ENCODE measurements at places on chromosomes 2 and 18.

- DNase-seq, result peak; percentile 17
Measured at GRCh38 chr18:50877545-50878265, 1.2 kb upstream of the ME2 start.

DNA sequence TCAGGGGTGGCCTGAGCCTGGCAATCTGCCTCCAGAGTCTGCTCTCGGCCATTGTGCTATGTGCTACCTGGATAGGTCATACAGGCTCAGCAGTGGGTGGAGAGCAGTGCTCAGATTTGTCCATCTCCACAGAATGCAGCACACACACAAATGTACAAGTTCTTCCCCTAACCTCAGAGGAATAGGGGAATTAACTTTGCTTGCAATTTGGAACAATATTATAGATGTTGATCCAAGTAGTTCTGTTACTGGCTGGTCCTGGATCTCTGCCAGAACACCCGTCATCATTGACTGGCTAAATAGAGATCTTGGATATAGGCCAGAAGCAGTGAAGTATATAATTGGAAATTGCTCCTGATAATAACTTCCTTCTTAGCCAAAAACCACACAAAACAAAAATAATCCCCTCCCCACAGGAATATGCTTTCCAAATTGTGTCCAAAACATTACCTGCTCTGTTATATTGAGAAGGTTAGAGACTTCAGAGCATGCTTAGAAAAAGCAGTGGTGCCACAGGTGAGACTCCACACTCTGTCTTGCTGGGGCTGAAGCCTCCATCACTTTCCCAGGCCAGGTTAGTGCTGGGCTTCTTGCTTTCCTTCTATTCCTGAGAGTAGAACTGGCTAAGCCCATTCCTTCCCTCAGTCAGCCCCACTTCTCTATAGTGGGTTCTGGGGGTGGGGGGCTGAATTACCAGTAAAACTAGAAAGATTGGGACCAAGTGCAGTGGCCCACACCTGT lies 38.8 kb downstream of the NCAPH start:
- DNase-seq, result no peak

- no peak for DNase-seq
Measured at GRCh38 chr18:11494107-11494506, 115.3 kb upstream of the SLC35G4 start.

DNA sequence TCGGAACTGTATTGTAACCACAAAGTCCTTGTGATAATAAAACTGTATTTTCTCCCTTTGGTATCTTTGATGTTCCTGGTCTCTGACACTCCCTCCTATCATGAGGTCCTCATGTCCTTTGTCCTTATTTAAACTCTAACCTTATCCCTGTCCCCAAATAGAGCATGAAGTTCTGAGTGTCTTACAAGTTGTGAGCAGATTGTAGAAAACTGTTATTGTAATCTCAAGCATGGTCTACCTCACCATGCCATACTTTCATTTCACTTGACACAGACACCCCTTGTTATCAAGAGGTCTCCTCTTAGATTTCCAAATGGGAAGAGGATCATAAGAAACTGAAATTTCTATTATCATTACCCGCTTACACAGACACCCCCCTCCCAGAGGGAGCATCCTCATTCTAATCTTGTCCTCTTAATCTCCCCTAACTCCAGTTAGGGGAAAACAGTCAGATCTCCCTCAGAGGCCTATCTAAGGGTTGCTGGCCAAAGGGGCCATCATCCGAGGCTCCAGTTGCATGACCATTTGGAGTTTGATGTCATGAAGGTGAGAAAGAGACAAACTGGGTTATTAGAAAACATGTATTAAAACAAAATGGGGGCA lies 29.0 kb downstream of the MYO3B start:
- no peak for DNase-seq

DNA sequence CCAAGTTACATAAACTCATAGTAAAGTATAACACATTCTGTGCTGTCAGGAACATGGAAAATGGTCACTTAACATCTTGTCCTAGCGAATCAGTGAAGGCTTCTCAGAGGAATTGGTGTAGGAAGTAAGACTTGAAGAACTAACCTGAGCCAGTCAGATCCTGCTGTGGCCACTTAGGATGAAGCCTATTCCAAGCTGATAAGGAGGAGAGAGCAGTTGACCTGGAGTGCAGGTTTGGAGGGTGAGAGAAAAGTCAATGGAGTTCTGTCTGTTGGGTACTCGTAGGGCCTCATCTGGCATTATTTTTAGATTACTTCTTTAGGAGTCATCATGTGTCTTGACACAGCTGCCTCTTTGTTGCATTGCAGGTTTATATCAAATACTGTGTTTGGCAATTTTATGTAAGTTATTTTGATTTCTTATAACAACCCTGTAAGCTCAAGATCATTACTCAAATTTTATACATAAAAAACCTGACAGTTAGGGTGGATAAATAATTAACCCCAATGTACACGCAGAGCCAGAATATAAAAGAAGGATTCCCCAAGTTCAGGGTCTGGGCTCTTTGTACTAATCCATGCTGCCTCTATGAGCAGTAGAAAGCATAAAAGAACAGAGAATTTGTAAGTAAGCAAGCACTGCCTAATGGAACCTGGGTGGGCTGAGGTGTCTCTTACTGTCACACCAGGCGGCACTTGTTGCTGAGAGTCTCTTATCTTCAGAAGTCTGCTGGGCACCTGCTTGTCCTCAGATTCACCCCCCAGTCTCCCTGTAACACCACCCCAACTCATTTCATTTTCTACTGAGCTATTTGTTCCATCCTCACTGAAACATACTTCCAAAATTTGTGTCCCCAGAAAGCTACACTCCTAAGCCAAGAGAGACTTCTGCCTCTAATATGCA lies 252.1 kb upstream of the NT5C1B start:
- DNase-seq, result no peak

DNA sequence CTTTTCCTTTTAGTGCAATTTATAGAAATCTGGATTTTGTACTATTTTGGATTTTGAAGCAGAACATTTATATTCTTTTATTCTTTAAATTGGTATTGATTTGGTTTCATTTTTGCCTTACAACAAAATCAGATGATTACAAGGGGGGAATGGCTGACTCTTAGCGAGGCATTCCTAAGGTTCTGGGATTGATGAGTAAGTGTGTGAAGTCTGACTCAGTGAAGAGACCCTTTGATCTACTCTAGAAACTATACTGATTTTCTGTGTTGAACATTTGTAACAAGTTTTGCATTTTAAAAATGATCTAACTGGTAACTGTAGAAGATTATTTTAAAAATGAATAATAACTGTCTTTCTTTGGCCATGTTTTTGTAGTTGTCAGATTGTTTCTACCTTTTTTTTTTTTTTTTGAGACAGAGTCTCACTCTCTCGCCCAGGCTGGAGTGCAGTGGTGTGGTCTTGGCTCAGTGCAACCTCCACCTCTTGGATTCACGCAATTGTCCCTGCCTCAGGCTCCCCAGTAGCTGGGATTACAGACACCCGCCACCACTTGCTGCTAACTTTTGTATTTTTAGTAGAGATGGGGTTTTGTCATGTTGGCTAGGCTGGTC lies 48.7 kb downstream of the TTC39C start:
- no peak for DNase-seq

DNA sequence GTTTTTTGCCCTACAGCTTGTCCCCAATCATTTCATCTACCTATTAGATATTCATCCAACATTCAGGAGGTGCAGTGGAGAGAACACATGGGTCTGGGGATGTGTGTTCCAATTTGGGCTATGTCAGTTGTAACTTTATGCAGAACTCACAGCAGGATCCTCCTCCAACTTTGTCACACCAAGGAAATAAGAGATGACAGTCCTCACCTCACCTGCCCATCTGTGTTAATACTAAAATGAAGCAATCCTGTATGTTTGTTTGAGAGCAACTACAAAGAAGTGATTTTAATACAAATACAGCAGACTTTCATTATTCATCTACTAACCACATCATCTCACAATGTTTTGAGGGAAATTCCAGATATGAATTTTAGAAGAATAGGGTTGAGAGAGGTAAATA lies 126.7 kb downstream of the ARHGAP15 start:
- peak; percentile 49 for DNase-seq

DNA sequence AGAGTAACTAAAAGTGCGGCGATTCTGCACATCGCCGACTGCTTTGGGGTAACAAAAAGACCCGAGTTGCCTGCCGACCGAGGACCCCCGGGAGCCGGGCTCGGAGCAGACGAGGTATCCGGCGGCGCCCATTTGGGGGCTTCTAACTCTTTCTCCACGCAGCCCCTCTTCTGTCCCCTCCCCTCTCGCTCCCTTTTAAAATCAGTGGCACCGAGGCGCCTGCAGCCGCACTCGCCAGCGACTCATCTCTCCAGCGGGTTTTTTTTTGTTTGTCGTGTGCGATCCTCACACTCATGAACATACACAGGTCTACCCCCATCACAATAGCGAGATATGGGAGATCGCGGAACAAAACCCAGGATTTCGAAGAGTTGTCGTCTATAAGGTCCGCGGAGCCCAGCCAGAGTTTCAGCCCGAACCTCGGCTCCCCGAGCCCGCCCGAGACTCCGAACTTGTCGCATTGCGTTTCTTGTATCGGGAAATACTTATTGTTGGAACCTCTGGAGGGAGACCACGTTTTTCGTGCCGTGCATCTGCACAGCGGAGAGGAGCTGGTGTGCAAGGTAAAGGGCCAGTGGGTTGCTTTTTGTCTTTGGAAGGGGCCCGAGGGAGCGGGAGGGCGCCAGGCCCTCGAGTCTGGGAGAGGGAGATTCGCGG lies 1.4 kb downstream of the TRIB2 start:
- peak; percentile 26 for DNase-seq

DNA sequence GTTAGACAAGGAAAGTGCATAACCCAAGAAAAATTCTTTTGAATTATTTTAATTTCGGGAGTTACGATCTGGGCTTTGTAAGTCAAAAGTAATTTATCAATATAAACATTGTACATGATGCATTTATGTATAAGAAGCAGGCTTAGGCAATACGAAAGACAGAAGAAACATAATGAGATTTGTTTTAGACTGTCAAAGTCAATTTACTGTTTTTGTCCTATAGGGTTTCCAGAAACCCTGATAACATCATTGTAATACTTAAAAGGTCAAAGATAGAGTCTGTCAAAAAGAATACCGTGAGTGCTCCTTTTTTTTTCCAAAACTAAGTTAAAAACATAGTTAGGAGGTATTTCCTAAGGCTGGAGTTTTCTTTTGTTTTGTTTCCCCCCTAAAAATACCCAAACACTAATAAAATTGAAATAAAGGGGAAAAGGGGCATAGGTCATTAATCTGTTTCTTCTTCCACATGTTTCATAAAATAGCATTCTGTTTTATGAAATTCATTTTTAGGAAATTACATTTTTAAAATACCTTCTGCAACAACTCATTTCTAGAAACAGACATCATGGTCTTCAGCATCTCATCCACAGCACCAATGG lies 16.1 kb downstream of the C1D start:
- DNase-seq, result no peak

GRCh38 chr2:149652926-149653325 lies 65.4 kb upstream of the MMADHC start:
- DNase-seq, result no peak

DNA sequence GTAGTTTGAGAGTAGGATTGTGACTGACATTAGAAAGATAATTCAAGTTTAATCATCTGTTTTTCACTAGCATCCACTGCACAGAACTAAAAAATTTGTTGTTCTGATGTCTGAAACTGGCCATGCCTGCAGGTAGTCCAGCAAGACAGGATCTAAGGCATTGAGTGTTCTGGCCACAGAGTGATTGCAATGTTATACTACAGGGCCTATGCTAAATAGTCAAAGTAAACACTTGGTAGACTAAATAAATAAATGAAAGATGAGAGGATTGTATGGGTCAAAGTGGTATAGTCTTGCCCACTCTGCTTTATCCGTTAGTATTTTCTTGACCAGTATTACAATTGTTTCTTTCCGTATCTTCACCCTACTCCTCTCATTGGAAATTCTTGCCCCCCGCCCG lies 27.6 kb upstream of the FANCL start:
- DNase-seq, result no peak

GRCh38 chr2:99593692-99594427 lies 104.0 kb upstream of the REV1 start:
- no peak for DNase-seq

- no peak for DNase-seq
Measured at GRCh38 chr2:195333869-195334268, 323.2 kb upstream of the SLC39A10 start.

DNA sequence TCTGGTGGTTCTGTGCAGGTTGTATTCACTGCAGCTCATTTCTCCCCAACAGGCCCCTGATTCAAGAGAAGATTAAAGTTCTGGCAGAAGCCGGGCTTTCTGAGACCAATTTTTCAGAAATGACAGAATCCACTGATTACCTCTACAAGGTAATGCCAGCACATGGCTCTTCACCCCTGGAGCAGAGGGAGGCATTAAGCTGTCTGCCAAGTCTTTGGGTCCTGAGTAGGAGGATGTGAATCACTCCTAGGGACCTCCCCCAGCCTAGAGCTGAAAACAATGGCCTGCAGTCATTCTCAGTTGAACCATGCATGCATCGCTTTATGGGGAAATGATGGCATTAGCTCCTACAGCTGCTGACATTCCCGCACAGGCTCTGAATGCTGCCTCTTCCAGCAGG lies 20.5 kb upstream of the RPL37A start:
- DNase-seq, result no peak

GRCh38 chr18:42326752-42327151 lies 371.7 kb downstream of the PIK3C3 start:
- DNase-seq, result no peak
